Immature natural killer cell (primary cell): ENCODE measurements at places on chromosomes 13 and 19.
A peak's percentile ranks its signal among the peaks of the same experiment; 100 is the strongest.

DNA sequence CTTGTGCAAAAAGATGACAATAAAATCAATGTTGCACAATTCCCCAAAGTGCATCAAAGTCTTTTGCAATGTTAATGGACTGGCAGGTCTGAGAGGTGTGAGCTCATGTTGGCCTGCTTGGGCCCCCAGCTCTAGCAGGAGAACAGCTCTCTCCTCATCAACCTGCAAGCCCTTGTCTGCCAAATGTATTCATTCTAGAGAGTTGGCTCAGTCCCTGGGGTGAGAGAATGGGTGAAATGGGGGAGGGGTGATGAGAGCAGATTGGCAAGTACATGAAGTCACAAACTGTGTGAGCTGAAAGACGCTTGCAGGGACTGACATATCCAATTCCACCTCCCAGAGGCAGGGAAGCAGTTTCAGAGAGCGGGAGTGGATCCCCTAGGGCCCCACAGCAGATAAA lies 465.1 kb upstream of the ZNF507 start:
- DNase-seq: no peak

DNA sequence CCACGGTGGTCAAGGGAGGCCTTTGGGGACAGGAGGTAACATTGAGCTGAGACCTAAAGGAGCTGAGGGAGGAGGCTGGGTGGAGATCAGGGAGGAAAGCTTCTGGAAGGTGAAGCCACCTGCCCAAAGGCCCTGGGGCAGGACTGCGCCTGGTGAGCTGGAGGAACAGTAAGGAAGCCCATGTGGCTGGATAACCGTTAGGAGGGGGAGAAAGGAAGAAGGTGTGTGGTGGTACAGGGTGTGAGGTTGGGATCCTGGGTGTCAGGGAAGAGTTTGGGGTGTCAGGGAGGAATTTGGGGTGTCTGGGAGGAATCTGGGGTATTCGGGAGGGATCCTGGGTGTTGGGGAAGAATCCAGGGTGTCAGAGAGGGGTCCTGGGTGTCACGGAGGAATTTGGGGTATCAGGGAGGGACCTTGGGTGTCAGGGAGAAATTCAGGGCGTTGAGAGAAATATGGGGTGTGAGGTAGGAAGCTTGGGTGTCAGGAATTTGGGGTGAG lies 695 bp downstream of the TICAM1 start:
- no peak for DNase-seq

- DNase-seq: no peak
Measured at GRCh38 chr13:68428292-68428691, 1198.2 kb upstream of the PCDH9 start.

- DNase-seq: no peak
Measured at GRCh38 chr13:62115831-62116230, 700.2 kb upstream of the PCDH20 start.

DNA sequence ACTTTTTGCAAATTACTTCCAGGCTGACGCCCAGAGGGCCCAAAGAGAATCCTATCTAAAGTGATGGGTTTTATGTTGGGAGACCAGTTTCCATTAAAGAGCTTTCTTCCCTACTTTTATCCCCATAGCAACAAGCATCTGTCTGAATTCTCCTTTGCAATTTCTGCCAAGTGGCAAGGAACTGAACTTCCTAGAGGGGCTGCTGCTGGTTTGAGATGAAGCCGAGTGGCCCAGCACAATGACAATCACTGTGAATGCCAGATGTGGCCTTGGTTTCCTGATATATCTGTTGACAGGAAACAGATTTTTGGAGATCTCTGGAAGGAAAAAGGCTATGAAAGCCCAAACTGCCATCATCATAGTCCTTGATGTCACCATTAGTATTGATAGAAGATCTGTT lies 198.6 kb downstream of the OXGR1 start:
- DNase-seq: no peak

DNA sequence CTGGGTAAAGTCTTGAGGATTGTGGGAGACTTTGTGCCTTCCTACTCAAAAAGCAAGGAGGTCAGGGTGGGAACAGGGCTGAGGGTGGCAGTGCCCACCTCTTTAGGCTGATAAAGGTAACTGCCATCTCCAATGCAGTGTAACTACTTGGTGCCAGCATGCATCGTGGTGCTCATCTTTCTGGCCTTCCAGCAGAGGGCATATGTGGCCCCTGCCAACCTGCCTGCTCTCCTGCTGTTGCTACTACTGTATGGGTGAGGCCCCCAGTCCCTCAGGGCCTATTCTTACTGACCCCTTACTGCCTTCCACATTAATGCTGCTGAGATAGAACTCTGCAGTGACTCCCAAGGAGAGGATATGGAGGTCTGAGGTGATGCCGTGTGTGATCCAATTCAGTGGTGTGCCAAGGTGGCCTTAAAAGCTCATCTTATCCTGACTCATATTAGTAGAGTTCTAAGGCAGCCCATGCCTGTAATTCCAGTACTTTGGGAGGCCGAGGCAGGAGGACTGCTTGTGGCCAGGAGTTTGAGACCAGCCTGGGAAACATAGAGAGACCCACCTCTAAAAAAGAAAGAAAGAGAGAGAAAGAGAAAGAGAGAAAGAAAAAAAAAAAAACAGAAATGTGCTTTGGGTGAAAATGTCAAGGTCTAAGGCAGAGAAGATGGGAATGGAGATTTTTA lies 9.7 kb upstream of the ARHGAP45 start:
- DNase-seq: peak; percentile 47

GRCh38 chr19:2912306-2912705 lies 11.6 kb downstream of the ZNF57 start:
- no peak for DNase-seq
